Stimulated activated CD4-positive, alpha-beta T cell treated with anti-CD3 and anti-CD28 coated beads, Interleukin-15, amount 100 ng/mL, for 1 hour (primary cell): ENCODE measurements at places on chromosomes 13 and 19.

DNA sequence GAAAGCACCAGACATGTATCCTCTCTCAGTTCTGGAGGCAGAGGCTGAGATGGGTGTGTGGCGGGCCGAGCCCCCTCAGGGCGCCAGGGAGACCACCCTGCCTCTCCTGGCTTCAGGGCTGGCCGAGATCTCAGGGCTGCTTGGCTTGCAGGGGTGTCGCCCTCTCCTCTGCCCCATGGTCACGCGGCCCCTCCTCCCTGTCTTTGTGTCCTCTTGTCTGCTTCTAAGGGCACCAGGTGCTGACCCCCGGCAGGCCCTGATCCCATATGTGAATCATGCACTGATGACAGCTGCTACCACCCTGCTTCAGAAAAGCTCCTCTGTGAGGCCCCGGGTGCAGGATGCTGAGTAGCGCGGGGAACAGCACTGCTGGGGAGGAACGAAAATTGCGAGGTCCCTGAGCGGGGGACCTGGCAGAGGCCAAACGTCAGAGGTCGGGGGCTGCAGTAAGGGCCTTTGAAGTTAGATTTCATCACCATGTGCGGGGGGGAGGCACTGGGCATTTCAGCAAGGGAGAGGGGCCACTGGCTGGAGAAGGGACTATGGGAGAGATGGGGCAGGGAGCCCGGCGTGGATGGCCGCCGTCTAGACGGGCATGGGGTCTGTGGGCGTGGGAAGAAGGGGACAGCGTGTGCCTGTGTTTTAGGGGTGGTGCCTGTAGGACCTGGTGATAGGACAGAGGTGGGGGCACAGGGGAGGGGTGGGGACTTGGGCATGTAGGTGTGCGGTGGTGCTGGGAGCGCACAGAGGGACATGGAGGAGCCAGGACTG is 125.2 kb downstream of the KDM4B start:
- no peak for DNase-seq

DNA sequence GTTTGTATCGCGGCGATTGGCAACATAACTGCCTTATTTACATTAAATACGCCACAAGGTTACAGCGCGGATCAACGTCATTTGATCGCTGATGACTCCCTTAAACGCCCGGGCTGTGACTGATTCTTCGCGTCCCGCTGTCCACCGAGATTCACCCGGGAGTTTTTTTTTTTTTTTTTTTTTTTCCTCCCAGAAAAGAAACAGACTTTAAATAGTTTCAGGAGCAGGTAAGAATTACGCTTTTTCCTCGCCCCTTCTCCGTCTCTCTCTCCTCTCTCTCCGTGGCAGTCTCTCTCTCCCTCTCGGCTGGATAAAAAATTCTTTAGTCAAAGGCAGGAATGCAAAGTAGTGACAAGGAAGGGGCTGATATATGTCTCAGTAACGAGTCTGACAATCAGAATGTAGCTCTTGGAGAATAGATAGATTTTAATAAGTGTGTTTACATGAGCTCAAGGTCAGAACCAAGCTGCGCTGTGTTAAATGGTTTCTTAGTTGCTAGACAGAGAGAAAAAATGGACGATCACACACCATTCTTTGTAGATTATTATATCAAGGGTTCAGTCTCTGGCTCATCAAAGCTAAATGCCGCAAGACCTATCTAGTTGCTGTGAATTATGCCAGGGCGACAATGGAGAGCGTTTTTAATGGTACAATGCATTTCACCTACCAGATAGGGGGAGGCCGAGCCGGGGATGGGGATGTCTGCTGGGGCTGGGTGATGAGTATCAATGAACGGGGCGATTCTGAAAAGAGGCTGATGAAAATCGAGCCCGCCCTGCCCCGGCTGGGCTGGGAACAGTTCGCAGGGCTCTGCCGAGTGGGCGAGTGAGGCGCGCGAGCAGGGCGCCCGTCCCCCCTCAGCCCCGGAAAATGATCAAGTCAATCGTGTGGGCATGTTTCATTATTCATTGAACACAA is 147.2 kb upstream of the ZNF536 start:
- DNase-seq = no peak

DNA sequence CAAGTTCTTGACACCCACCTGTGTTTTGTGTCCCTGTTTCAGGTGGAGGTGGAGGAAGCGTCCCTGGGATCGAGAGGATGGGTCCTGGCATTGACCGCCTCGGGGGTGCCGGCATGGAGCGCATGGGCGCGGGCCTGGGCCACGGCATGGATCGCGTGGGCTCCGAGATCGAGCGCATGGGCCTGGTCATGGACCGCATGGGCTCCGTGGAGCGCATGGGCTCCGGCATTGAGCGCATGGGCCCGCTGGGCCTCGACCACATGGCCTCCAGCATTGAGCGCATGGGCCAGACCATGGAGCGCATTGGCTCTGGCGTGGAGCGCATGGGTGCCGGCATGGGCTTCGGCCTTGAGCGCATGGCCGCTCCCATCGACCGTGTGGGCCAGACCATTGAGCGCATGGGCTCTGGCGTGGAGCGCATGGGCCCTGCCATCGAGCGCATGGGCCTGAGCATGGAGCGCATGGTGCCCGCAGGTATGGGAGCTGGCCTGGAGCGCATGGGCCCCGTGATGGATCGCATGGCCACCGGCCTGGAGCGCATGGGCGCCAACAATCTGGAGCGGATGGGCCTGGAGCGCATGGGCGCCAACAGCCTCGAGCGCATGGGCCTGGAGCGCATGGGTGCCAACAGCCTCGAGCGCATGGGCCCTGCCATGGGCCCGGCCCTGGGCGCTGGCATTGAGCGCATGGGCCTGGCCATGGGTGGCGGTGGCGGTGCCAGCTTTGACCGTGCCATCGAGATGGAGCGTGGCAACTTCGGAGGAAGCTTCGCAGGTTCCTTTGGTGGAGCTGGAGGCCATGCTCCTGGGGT is 16.7 kb downstream of the PRAM1 start:
- no peak for DNase-seq

- DNase-seq = no peak
Observed at GRCh38 chr19:43623889-43624670, 4.7 kb upstream of the ZNF428 start.

- DNase-seq = peak; percentile 80
Observed at GRCh38 chr19:53553865-53554791, 16.2 kb downstream of the ZNF331 start.

DNA sequence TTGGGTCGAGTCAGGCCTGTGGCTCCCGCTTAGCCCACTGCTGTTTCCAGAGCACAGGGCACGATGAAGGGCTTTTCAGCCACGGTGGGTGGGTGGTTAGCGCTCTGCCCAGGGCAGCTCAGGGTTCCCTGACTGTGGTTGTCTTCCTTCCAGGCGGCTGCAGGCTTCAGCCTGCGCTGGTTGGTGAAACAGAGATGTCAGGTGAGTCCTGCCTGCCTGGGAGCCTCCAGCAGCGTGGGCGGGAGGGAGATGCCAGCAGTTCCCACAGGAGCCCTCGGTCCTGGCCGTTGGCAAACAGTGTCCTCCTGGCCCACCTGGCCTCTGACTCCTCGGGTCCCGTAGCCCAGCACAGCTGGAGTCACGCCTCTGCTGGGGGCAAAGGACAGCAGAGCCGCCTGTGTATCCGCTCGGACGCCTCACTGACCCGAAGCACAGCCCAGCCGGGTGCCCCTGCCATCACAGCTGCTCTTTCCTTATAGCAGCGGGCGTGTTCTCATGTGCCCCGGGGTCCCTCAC is 9.7 kb downstream of the ADAT3 start:
- no peak for DNase-seq

DNA sequence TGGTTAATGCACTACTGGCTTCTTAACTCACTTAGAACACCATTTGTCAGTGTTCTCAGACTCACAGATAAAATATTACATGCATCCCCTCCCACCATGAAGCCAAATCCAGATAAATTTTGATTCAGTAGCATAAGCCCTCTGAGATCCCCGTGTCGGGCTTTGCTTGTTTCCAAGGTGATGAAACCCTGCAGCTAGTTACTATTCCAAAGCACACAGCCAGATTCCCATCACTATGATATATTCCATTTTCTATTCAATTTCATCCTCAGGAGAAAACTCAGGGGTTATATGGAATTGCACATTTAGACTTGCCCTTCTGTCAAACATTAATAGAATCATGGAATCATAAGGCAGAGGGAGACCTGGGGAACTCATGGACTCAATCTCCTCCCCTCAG is 9.4 kb upstream of the FAM124A start:
- DNase-seq = no peak

DNA sequence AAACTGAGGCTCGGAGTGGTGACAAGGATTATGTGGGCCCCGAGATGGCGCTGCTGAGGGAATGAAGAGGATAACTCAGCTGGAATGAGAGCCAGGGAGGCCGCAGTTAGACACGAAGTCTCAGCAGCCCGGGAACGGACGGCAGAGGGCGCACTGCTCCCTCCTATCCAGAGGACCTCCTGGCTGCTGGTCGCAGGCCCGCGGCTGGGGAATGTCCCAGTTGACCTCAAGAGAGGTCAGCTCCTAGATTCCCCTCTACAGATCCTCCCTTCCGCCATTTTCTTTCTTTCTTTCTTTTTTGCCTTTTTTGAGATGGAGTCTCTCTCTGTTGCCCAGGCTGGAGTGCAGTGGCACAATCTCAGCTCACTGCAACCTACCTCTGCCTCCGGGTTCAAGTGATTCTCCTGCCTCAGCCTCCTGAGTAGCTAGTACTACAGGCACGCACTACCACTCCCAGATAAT is 24.1 kb upstream of the ASPDH start:
- DNase-seq = peak; percentile 51

- DNase-seq = no peak
Observed at GRCh38 chr13:38430796-38431195, 81.1 kb downstream of the UFM1 start.
